Myometrial cell (primary cell): ENCODE measurements at places on chromosomes 7 and 10. TPM values are rescaled to one million over a fixed set of nuclear protein-coding genes. Genes with fewer than 3 reads are reported as not detected.

The PHF14 gene
- total RNA-seq, result 9.0 and 9.2 TPM in 2 replicates

The MALRD1 gene
- 0.29 and 0.53 TPM in 2 replicates for total RNA-seq

The PITX3 gene
- total RNA-seq, result not detected in 2 replicates

The TMEM178B gene
- total RNA-seq, result under 0.01 TPM in 1 of 2 replicates, not detected in the other

The ACSM6 gene
- total RNA-seq, result not detected in 2 replicates

The GSAP gene
- 6.6 and 10.4 TPM in 2 replicates for total RNA-seq

The FGFBP3 gene
- 0.18 and 0.29 TPM in 2 replicates for total RNA-seq

The HOXA2 gene
- 0.53 TPM in 1 of 2 replicates, not detected in the other for total RNA-seq

The TUBB8 gene
- total RNA-seq, result not detected in 2 replicates

The DKK1 gene
- 255 and 267 TPM in 2 replicates for total RNA-seq

The DUSP5 gene
- total RNA-seq, result 33.0 and 34.6 TPM in 2 replicates

The KLLN gene
- under 0.01 and 0.71 TPM in 2 replicates for total RNA-seq

The PDZD7 gene
- 1.4 and 2.6 TPM in 2 replicates for total RNA-seq

The EN2 gene
- total RNA-seq, result not detected in 2 replicates

The IDI2 gene
- not detected in 2 replicates for total RNA-seq

The OR2A12 gene
- not detected in 2 replicates for total RNA-seq

The MRC1 gene
- not detected in 2 replicates for total RNA-seq

The TMEM26 gene
- under 0.01 and 0.18 TPM in 2 replicates for total RNA-seq

The SMNDC1 gene
- total RNA-seq, result 2.0 and 5.3 TPM in 2 replicates

The ZNF804B gene
- total RNA-seq, result not detected in 2 replicates

The LUC7L2 gene
- total RNA-seq, result 30.8 and 32.8 TPM in 2 replicates

The TEX36 gene
- total RNA-seq, result not detected in 2 replicates

The SLC25A28 gene
- 8.2 and 11.5 TPM in 2 replicates for total RNA-seq

The UTF1 gene
- total RNA-seq, result not detected in 2 replicates

The FAM25G gene
- not detected in 2 replicates for total RNA-seq

The BEND7 gene
- 0.29 and 1.6 TPM in 2 replicates for total RNA-seq

The PNLIPRP1 gene
- not detected in 2 replicates for total RNA-seq

The SLC13A1 gene
- not detected in 2 replicates for total RNA-seq

The AQP1 gene
- 1.1 and 1.4 TPM in 2 replicates for total RNA-seq

The JAZF1 gene
- 20.2 and 21.3 TPM in 2 replicates for total RNA-seq

The ACTL6B gene
- total RNA-seq, result not detected in 2 replicates

The AUTS2 gene
- under 0.01 and 4.1 TPM in 2 replicates for total RNA-seq

The OPTN gene
- 36.9 and 48.7 TPM in 2 replicates for total RNA-seq

The HOXA13 gene
- 11.0 and 18.8 TPM in 2 replicates for total RNA-seq

The C10orf67 gene
- total RNA-seq, result 0.29 and 0.53 TPM in 2 replicates

The CTTNBP2 gene
- total RNA-seq, result 0.18 TPM in 1 of 2 replicates, not detected in the other

The TEX47 gene
- total RNA-seq, result not detected in 2 replicates

The ZPBP gene
- total RNA-seq, result not detected in 2 replicates

The OPN4 gene
- total RNA-seq, result not detected in 2 replicates

The ATRNL1 gene
- under 0.01 TPM in 1 of 2 replicates, not detected in the other for total RNA-seq

The ATP6V0E2 gene
- 16.1 and 37.2 TPM in 2 replicates for total RNA-seq

The CALCR gene
- total RNA-seq, result not detected in 2 replicates

The SPDYE3 gene
- total RNA-seq, result not detected in 2 replicates

The PIP gene
- not detected in 2 replicates for total RNA-seq

The CYP3A4 gene
- total RNA-seq, result not detected in 2 replicates

The CALML3 gene
- total RNA-seq, result not detected in 2 replicates
